ENCODE measurements at places on chromosomes 16 and 17.

GRCh38 chr16:11254913-11255736, 879 bp downstream of the SOCS1 start:
- peak; percentile 73 for DNase-seq

DNA sequence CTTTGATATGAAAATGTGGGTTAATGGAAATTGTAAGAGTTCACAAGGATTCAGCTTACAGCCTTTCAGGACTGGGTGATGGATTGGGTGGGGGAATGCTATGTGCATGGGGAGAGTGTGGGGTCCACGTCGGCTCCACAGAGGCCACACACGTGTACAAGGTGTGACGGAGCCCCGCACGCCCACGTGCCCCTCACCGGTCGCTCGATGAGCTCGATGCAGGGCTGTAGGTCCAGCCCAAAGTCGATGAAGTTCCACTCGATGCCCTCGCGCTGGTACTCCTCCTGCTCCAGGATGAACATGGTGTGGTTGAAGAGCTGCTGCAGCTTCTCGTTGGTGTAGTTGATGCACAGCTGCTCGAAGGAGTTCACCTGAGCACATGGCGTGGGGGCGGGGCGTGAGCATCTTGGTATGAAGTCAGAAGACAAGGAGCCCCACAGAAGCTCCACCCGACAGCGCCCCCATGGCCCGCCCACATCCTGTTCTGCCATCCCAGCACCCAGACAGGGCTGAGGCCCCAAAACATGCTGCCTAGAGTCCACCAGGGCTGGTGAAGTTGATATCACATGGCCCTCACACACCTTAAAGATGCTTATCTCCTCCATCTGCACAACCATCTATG, 99.1 kb downstream of the MYH11 start:
- no peak for DNase-seq

DNA sequence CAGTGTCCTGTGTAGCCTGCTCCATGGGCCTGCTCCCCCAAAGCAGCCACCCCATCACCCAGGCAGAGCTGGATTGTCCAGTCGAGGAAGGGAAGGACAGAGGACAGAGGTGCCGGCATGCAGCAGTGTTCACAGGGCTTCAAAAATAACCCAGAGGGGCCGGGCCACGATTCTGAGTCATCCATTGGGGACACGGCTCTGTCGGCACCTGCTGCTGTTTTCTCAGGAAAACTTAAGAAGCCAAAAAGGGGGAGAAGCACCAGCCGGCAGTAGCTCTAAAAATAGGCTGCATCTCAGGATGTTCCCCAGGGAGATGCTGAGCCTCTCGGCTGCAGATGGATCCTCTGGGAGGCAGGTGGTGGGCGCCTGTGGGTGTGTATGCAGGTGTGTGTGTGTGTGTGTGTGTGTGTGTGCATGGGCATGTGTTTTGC, 1.6 kb downstream of the CA7 start:
- DNase-seq, result no peak

- DNase-seq, result no peak
Observed at GRCh38 chr17:81870981-81871386, at the start of gene ARHGDIA. TSS of gene ARHGDIA (minus strand) at chr17:81871337. CDS start at chr17:81869930, 1,407 bp downstream.

DNA sequence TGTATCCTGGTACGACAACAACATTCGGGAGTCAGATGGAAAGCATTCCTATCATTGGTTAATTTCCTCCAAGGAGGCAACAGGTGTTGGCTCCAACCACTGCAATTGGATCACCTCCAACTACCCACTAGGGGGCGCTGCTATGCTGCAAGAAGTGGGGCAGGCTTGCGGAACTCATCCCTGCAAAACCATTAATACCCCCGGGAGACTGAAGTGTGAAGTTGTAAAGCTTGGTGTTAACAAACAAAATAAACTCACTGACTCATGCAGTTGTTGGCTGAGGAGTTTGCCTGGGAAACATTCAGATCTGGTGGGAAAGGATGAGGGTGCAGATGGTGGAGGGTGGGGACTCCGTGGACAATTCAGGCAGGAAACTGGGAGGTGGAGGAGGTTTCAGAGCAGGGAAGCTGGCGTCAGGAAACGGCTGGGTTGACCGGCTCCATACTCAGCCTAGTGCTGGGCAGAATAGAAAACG, 84.9 kb downstream of the HS3ST2 start:
- DNase-seq, result peak; percentile 53

DNA sequence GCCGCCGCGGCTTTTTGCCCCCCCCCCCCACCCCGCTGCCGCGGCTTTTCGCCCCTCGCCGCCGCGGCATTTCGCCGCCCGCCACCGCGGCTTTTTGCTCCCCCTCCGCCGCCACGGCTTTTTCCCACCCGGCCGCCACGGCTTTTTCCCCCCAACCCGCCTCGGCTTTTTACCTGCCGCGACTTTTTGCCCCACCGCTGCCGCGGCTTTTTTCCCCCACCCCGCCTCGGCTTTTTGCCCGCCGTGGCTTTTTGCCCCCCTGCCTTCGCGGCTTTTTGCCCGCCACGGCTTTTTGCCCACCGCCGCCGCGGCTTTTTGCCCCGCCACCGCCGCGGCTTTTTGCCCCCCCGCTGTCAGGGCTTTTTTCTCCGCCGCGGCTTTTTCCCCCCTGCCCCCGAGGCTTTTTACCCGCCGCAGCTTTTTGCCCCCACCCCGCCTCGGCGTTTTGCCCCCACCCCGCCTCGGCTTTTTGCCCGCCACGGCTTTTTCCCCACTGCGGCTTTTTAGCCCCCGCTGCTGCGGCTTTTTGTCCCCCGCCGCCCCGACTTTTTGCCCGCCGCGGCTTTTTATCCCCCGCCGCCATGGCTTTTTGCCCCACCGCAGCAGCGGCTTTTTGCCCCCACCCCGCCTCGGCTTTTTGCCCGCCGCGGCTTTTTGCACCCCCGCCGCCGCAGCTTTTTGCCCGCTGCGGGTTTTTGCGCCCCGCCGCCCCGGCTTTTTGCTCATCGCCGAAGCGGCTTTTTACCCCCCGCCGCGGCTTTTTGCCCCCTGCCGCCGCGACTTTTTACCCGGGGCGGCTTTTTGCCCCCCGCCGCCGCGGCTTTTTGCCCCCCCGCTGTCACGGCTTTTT, 527.8 kb upstream of the WSB1 start:
- DNase-seq, result no peak

DNA sequence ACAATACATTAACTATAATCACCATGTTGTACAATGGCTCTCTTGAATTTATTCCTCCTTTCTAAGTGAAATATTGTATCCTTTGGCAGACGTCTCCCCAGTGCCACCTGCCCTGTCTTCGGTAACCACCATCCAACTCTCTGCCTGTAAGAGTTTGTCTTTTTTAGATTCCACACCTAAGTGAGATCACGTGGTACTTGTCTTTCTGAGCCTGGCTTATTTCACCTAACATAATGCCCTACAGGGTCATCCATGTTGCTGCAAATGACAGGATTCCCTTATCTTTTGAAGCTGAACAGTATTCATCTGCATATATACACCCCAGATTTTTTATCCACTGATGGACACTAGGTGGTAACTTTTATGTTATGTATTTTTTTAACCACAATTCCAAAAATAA, 24.2 kb downstream of the ORC6 start:
- DNase-seq, result no peak

DNA sequence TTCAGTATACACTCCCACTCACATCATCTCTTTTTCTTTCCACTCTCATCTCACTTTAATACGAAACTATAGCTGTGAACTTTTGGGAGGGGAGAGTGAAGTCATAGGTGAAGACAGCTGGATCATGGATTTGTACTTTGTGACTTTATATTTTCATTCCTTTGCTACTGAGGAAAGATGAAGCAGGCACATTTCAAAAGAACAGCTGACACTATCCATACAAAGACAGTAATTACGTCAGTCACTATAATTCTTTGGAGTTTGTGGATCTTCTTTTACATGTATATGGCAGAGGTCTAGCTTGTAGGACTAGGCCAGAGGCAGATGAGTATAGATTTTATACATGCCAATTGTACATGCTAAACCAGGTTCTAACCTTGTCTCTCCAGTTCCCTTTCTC, 346.3 kb downstream of the BCAS3 start:
- no peak for DNase-seq
